Uterus (tissue), 4 donors: ENCODE measurements at places on chromosomes 2 and 18.

DNA sequence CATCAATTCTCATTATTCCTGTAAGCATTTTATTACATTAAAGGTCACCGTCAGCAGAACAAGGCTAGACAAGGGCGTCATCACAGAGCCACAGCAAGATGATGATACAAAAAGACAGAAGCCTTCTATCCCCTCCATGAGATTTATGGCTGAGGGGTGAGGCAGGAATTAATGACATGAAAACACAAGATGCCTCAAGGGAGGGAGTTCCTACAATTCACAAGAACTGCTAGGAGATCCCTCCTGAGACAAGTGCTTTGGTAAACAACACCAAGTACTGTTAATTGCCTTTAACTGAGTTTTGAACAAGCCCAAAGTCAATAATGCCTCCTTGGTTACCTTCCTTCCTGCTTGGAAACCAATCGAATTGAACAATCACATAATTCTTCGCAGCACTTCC is 14.1 kb downstream of the ADD2 start:
- no peak for DNase-seq

- DNase-seq: no peak
Measured at GRCh38 chr2:178993788-178994187, 56.1 kb downstream of the CCDC141 start.

- DNase-seq: no peak
Measured at GRCh38 chr2:79393107-79393685, 119.7 kb upstream of the CTNNA2 start.

DNA sequence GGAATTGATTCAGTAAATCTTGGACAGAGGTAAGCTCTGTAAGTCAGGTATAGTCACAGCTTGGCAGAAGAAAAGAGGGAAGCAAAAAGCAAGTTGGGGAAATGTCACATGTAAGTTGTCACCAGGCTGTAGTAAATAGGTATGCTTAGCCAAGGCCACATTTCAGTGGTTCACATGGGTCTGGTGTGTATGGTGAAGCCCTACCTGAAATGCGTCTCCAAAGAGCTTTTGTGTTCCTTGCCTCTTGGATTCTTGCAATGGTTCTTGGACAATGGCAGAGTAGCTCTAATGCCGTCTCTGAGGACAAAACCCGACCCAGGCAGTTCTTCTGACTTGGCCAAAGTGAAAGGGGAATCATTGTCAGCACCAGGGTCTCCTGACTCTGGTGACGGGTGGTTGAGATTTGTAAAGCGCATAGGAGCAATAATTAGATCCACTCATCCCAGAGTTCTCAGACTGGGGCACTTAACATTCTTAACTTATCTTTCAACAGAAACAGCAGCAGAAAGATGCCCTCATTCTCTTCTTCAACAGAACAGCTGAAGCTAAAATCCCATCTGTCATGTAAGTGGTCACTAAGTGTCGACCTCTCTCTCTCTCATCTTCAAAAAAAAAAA is 34.4 kb upstream of the RPL37A start:
- DNase-seq: no peak

GRCh38 chr2:171432969-171433762 is 624 bp downstream of the METTL8 start:
- no peak for DNase-seq

- DNase-seq: no peak
Measured at GRCh38 chr18:63819786-63820185, 44.6 kb downstream of the SERPINB7 start.

DNA sequence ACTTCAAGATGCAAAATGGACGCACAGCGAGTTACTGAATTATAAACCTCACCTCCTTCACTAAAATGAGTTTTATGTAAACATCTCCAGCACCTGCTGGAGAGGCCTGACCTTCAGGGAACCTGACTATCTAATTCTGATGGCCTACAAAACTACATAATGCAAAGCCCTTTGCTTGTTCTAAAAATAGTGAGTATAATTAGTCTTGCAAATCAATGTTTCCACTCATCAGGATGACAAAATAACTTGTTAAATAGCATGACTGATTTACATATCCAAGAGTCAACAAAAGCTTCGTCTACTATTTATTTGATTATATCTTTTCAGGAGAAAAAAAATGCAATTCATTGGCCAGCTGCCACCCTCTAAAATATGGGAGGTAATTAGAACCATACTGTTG is 326.3 kb upstream of the MC4R start:
- DNase-seq: no peak

DNA sequence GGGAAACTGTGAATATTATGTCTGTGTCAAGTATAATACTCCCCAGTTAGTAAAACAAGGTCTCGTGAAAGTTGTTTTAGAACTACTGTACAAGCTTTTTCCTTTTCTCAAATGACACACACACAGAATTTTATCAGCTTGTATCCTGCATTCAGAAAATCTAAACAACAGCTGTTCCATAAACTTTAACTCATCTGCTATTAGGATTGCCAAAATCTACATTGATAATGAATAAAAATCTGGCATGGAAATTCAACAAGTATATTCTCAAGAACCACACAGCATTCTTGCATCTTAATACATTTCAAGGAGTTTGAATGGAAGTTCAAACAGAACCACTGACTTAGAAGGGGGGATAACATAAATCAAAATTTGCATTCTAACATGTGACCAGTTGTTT is 151.2 kb downstream of the SLC39A10 start:
- DNase-seq: no peak

DNA sequence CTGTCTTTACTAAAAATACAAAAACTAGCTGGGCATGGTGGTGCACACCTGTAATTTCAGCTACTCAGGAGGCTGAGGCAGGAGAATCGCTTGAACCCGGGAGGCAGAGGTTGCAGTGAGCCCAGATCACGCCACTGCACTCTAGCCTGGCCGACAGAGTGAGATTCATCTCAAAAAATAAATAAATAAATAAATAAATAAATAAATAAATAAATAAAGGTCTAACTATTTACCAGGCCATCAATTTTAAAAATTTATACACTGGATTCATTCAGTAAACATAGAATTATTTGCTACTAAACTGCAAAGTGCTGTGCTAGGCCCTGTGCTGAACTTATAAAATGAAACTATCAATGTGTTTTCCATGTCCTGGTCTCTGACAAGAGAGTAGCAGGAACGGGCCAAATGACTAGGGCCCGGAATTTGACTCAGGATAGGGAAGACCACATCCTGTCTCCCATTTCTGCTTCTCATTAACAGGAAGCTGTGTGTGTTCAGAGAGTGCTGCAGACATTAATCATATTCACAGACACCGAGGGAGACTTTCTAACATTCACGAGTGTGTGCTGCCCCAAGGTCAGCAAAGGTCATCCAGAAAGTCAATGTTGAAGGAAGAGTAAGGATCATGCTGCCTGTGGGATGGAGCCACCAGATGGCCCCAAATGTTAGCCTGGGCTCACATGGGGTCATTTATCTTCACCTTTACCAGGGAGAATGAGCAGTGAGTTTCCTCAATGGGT is 95.8 kb downstream of the SPP2 start:
- no peak for DNase-seq

GRCh38 chr18:74375999-74376398 is 60.4 kb downstream of the C18orf63 start:
- DNase-seq: no peak

- DNase-seq: no peak
Measured at GRCh38 chr2:38097988-38098385, 22.0 kb upstream of the CYP1B1 start.

GRCh38 chr2:30709516-30709915 is 97.7 kb downstream of the CAPN13 start:
- no peak for DNase-seq

DNA sequence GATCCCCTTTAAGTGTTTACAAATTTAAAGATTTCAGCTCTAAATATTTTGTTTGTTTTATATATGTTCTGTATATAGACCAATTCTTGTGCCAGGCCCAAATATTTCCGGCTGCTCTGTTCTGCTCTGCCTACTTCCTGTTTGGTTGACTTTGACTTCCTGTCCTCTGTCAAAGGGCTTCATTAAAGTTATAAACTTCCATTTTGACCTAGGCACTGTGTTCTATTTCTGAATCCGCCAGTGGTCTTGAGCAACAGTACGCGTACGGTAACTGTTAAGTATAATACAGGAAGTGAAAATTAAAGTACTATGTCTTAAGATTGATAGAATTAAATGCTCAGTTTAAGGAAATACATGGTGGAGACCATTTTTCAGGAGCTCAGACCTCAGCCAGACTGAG is 13.5 kb upstream of the REL start:
- no peak for DNase-seq

DNA sequence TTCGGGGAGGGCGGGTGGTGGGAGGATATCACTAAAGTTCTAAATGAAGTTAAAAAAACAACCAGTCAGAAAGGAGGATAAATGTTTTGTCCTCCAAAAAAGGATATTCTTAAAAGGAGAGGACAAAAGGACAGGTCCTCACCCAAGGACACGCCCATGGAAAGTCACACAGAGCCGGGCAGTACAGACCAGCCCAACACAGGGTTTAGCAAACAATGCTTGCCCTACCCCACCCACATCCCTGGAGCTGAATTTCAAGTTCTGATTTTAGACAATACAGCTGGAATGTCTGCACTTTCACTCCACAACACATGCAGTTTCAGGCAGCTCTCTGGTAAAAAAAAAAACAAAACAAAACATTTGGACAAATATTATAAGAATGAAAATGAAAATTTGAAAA is 67.9 kb downstream of the SLC9A4 start:
- DNase-seq: no peak

DNA sequence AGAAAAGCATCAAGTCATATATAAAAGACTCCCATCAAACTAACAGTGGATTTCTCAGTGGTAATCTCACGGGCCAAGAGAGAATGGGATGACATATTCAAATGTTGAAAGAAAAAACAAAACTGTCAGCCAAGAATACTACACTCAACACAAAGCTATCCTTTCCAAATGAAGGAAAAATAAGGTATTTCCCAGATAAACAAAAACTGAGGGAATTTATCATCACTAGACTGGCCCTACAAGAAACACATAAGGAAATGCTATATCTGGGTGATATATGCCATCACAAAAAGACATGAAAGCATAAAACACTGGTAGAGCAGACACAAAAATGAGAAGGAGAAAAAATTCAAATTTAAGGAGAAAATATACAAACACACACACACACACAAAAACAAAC is 118.6 kb downstream of the ACVR1 start:
- no peak for DNase-seq

DNA sequence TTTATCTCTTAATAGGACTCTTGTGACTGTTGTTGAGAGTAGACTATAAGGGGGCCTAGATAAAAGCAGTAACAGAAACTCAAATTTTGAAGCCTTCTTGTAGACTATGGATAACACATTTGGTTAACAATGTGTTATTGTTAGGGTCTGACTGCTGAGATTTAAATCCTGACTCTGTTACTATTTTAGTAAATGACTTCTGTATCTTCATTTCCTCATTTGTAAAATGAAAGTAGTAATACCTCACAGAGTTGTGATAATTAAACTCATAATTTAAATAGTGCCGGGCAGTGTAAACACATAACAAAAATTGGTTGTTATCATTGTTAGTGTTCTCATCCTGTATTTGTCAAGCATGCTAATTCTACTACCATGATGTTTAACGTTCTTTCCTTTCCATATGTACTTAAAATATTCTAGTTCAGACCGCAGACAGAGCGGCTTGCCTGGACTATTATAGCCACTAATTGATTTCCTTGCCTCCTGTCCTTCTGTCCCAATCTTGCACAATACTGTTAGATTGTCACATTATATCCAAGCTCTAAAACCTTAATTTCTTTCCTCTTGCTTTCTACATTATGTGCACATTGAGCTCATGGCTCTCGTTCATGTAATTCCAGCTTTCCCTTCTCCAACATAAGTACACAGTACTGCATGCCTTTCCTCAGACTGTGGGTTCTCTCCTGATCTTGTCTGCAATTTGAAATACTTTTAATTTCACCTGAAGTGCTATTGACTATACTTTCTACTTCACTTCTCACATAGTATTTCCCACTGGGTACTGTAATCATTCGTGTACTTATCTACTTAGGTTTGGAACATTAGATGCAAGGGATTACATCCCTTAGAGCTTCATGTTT is 48.4 kb downstream of the RBBP8 start:
- DNase-seq: no peak

- DNase-seq: no peak
Measured at GRCh38 chr2:228535396-228535795, 353.9 kb upstream of the SPHKAP start.

DNA sequence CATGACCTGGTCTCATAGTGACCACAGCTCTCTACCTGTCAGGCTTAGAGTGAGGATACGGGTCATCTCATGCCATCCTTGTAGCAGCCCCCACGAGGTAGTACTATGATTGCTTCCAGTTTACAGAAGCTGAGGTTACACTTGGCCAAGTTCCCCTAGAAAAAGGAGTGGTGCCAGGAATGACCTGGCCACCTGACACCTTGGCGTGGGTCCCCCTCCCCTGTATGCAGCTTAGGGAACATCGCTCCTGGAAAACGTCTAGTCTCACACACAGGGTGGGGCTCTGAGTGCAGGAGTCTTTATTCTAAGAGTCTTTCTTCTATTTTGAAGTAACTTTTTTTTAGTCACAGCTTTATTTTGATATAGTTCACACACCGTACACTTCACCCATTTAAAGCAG is 14.8 kb downstream of the NPPC start:
- DNase-seq: no peak

- DNase-seq: no peak
Measured at GRCh38 chr2:46471019-46471583, 8.3 kb upstream of the TMEM247 start.

- DNase-seq: no peak
Measured at GRCh38 chr2:3469486-3469885, 49.8 kb downstream of the ADI1 start.

GRCh38 chr2:20273042-20273441 is 48.1 kb upstream of the SDC1 start:
- DNase-seq: no peak

DNA sequence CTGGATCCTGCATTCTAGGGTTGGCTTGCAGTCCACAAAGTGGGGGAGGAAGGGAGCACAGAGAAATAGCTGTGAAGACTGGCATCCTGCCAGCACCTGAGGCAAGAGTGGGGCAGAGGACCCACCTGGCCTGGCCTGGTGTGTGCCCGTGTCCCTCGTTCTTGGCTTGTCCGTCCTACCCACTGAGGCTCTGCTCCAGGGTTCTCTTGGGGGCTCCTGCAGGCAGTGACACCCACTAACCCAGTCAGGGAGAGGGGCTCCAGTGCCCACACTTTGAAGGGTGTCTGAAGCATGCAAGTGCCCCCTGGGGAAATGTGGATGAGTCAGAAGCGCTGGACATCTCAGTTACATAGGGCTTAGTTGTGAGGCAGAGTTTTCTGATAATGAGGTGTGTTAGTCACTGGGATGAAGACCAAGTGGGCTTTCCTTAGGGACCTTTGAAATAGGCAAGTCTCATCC is 79.4 kb downstream of the SLC4A3 start:
- DNase-seq: no peak

- no peak for DNase-seq
Measured at GRCh38 chr18:73986711-73987110, 160.9 kb downstream of the FBXO15 start.
